Stimulated activated CD8-positive, alpha-beta memory T cell treated with anti-CD3 and anti-CD28 coated beads, Interleukin-15, amount 100 ng/mL, for 24 hours (primary cell): ENCODE measurements at places on chromosomes 12 and 14.

GRCh38 chr14:30521899-30522736 lies 36.8 kb upstream of the G2E3 start:
- no peak for DNase-seq

DNA sequence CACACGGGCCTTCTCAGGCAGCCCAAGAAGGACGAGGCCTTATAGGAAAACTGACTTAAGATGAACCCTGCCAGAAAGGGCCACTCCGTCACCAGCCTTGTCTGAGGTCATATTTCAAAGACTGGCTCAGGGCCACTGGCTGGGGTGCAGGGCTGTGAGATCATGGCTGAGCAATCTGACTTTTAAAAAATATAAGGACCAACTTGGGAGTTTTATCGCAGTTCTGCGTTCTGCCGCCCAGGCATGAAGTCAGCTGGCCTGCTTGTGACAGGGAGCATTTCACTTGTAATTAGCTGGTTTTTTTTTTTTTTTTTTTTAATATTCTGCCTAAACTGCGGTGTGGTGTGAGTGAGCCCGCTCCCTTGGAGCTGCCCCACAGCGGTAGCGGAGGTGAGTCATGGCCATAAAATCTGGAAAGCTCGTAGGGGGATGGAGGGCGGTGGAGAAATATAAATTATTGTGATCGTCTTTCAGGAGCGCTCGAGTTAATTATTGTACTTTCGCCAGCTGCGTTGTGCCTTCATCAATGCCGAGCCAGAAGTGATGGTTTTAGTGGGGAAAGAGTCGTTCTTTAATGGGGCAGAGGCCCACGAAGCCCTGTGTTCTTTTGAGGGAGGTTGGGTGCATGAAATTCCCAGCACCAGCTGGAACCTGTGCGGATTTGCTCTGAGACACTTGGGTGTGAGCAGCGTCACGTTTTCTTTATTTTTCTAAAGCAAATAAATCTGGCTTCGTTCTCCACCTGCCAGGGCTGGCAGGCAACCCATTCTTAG lies 231.9 kb downstream of the C12orf75 start:
- no peak for DNase-seq

- DNase-seq = no peak
These were observed 87.8 kb upstream of the ATXN7L3B start for GRCh38 chr12:74449872-74450271.

DNA sequence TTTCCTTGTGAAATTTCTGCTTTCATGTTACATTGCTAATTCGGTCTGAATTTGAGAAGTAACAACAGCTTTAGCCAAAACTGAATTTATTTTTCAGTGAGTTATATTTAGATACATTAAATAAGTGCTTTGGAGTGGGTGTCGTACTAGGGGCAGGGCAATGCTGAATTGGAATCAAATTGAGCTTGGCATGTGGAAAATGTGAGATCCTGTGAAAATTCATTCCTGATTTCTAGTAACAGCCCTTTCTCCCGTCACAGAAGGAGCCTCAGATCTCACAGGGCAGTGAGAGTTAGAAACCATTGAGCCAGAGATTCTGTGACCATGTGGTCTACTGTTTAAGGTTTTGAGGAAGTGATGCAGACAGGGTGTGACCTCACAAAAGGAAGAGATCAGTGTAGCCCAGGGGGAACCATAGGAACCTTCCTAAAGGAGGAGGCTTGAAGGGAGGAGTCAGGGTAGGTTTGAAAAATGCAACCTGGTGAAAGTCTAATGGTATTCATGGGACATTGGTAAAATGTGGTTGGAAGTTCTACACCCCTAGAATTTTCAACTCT lies 1136.8 kb downstream of the AACS start:
- DNase-seq = no peak

GRCh38 chr14:60188696-60189095 lies 23.5 kb upstream of the DHRS7 start:
- DNase-seq = no peak

- DNase-seq = no peak
These were observed 43.0 kb upstream of the NTF3 start for GRCh38 chr12:5388581-5389535.

GRCh38 chr14:100092832-100093231 lies 27.6 kb downstream of the EVL start:
- no peak for DNase-seq

DNA sequence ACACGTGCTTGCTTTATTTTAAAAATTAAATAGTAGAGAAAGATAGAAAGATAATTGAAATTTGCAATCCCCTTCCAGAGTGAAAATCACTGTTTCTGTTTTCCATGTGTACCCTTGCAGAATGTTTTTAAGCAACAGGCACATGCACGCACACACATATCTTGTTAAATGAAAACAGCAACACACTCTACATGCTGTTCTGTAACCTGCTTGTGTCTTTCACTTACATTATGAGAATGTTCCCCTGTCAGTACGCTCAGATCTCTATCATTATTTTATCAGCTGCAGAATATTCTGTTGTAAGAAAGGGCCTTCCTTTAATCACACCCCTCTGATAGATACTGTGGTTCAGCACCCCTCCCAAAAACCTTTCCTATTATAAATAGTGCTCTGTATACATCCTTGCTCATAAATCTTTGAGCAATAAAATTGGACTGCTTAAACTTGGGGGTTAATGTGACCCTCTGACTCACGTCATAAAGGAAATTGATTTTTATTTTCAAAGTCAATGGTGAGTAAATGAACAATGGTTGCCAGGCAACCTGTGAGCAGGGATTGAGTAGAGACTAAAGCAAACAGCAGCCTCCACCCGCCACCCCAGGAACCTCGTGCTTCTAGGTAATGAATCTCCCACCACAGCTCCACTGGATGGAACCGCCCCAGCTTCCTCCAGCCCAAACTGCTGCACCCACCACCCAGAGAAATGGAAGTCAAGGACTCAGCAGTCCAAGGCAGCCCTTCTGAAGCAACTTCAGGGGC lies 31.9 kb upstream of the CHGA start:
- no peak for DNase-seq

- DNase-seq = no peak
These were observed 225.2 kb downstream of the C12orf75 start for GRCh38 chr12:105555556-105556295.

DNA sequence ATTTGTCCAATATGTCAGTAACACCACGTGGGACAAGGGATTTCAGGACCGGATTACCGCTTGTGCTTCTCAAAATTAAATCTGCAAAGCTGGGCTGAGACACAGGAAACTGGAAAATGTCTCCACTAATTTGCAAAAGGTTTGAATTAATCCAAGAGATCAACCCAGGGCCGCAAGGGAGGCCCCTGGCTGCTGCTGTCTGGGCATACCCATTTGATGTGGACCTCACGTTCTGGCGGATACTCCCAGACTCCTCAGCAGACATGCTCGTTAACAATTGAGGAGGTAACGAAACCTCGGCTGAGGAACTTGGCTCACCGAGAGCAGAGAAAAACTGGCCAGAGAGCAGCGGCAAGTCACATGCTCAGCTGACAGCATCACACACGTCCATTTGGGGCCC lies 180.6 kb downstream of the SLC15A4 start:
- DNase-seq = no peak

- no peak for DNase-seq
These were observed 80.2 kb downstream of the NUAK1 start for GRCh38 chr12:106058256-106059182.
